Natural killer cell (primary cell): ENCODE measurements at places on chromosomes 13 and 19.

DNA sequence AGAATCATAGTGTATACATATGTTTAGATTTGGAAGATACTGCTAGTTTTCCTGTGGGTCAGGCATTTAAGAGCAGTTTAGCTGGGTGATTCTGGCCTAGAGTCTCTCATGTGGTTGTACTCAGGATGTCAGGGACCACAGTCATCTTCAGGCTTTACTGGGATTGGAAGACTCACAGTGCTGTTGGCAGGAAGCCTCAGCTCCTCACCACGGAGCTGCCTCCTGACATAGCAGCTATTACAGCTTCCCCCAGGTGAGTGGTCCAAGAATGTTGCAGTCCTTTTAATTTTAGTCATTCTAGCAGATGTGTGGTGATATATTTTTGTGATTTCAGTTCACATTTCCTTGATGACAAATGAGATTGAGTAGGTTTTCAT is 16.9 kb upstream of the GPR18 start:
- DNase-seq = no peak

DNA sequence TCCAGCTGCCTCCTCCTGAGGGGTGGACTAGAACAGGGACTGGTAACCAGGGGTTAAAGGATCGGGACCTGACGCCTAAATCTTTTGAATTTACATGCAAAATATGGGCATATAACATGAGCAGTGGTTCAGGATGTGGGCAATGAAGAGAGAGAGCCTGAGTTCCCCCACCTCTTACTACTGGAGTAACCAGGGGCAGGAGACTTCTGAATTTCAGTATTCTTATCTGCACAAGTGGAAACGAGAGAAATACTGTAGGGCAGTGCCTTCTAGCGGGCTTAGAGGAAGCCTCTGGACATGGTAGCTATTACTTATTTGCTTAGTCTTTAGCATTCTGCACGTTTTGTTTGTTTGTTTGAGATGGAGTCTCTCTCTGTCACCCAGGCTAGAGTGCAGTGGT is 26.3 kb downstream of the BCAT2 start:
- no peak for DNase-seq

- DNase-seq = no peak
Measured at GRCh38 chr13:20426766-20427448, 98.8 kb downstream of the CRYL1 start.

GRCh38 chr19:4086411-4086867 is 19.7 kb upstream of the ZBTB7A start:
- no peak for DNase-seq

- no peak for DNase-seq
Measured at GRCh38 chr13:51832471-51833152, 12.4 kb downstream of the TMEM272 start.

- DNase-seq = no peak
Measured at GRCh38 chr19:17499648-17500446, 11.6 kb upstream of the PGLS start.

DNA sequence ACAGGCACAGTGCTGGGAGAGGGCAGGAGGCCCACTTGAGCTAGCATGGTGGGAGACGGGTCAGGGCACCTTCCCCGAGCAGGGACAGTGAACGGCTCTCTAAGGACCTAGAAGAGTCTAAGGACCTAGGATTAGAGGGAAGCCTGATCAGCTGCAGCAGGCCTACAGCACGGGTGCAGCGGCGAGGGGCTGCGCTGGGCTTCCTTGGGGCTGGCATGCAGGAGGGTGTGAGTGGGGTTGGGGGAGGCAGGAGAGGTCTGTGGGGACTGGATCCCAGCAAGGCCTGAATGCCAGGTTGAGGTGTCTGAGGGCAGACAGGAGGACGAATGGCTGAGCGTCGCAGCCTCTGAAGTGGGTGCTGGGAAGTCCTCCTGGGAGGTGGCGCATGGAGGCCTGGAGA is 3.6 kb downstream of the SCAF1 start:
- DNase-seq = no peak

GRCh38 chr13:97999653-98000052 is 46.2 kb downstream of the IPO5 start:
- DNase-seq = no peak

DNA sequence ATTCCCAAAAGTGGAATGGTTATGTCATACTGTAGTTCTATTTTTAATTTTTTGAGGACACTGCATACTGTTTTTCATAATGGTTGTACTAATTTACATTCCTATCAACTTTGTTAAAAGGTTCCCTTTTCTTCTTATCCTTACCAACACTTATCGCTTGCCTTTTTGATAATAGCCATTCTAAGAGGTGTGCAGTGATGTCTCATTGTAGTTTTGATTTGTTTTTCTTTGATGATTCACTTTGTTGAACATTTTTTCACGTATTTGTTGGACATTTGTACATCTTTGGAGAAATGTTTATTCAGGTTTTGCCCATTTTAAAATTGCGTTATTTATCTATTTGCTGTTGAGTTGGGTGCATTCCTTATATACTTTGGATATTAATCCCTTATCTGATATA is 188.8 kb upstream of the SPRY2 start:
- DNase-seq = no peak

DNA sequence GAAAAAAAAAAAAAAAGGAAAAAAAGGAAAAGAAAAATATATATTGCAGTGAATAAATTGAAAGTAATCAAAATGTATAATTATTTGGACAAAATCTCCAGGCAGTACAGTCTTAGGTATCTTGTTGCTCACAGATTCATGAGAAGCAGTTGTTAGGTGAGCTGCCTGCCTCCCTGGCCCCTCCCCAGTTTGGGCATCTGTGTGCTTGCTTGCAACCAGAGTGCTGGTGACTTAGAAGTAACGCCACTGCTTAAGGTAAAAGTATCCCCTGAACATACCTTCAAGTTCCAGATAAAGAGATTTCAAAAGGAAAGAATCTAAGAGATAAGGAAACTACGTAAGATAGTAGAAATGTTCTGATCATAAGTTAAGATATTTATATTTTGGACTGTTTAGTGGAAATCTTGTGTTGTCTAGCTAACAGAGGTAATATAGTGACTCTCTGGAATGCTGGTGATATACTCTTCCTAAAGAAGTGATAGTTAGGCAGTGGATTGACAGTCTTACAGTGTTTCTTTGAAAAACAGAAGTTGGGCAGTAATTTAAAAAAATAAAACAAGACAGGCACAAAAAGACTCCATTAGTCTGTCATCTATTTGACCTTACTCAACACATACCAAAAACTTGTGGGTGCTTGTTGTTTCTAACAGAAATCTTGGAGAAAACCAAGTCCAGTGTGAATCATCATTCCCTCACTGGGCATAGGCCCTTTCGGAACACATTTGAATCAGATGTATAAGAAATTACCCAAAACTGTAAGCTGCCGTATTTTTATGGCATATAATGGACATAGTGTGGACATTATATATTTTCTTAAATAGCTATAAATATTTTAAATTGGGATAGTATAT is 38.3 kb upstream of the KCTD4 start:
- no peak for DNase-seq
